Heart right ventricle (tissue), 16 donors: ENCODE measurements at places on chromosomes 6 and 20.

DNA sequence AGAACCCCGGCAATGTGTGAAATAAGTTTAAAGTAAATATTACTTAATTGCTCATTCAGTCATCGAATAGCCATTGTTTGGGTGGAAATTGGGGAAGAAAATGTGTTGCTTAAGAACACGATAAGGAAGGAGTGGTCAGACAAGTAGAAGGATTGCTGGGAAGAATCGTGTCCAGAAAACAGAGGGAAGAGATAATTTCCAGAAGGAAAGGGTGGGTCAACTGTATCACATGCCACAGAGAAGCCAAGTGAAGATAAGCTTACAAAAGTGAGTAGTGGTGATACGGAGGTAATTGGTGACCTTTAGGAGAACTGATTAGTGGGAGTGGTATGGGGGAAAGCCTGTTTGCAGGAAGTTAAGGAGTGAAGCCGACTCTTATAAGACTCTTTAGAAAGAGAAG is 306.2 kb downstream of the SOX4 start:
- no peak for DNase-seq

DNA sequence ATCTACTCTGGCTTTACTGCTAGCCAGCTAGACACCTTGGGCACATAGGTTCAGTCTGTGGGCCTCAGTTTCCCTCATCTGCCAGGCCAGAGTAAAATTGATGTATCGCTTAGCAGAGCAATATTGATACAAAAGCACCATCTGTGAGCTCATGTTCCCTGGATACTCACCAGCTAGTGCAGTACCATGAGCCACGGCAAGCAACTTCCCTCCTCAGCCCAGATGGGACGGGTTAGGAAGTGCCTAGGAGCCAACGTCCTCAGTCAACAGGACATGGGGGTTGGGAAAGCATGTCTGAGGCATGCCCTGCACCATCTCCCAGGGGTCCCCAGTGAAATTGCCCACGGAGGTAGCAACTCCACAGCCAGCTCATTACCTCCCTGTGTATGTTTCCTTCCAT is 258.3 kb downstream of the ANKRD60 start:
- no peak for DNase-seq

- DNase-seq = peak; percentile 55
Observed at GRCh38 chr6:39088331-39088730, 26.7 kb downstream of the SAYSD1 start.

GRCh38 chr20:8077137-8077466 is 55.0 kb upstream of the PLCB1 start:
- DNase-seq = no peak

- DNase-seq = peak; percentile 41
Observed at GRCh38 chr20:6074145-6074561, 20.3 kb upstream of the LRRN4 start.
